ENCODE measurements at places on chromosomes 7 and 10.

- no peak for DNase-seq
These were observed 117.7 kb upstream of the TNRC18 start for GRCh38 chr7:5541087-5541992.

DNA sequence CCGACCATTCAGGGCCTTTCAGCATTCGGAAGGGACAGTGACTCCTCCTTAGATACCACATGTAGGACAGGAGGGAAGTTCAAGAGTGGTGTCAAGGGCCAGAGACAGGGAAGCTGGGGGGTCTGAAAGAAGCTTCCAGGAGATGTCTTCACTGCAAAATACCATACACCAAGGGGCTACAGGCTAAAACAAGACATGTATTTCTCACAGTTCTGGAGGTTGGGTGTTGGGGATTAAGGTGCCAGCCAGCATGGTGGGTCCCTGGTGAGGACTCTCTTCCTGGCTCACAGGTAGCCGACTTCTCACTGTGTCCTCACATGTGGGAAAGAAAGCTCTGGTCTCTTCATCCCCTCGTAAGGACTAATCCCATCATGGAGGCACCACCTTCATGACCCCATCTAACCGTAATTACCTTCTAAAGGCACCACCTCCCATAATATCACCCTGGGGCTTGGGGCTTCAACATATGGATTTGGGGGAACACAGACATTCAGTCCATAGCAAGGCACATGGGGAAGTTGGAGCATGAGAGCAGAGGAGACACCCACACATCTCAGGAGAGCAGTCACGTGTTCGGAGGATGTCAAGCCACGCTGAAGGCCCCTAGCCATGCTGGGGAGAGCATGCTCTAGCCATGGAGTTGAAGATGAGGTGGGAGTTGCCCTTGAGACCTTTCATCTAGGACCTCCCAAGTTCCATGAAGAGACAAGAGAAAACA is 73.9 kb upstream of the GDF10 start:
- no peak for DNase-seq

DNA sequence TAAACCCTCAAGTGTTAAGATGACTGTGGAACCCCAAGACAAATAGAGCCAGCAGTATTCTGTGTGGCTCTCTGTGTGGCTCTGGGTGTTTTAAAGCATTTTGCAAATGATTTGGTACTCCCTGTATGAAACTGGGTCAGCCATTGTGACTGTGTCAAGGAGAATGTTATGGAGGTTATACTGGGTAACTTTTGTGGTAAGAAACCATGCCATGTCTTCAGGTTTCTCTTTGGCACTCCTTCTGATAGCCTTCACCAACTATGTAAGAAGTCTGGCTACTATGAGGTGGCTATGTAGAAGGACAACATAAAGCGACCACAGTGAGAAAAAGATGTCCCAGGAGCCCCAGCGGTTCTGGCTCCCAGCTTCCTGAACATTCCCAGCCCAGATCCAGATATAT is 226.6 kb upstream of the RHOBTB1 start:
- DNase-seq, result no peak

DNA sequence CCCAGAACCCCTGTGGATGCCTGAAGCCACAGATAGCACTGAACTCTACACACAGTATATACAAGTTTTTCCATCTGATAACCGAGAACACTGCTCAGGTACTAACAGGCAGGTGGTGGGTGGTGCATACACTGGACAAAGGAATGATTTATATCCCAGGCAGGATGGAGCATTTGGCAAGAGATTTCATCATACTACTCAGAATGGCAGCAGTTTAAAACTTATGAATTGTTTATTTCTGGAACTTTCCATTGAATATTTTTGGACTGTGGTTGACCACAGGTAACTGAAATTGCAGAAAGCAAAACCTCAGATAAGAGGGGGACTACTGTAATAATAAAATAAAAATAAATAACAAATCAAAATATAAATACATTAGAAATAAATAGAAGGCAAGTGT is 10.9 kb upstream of the KCNMA1 start:
- no peak for DNase-seq

DNA sequence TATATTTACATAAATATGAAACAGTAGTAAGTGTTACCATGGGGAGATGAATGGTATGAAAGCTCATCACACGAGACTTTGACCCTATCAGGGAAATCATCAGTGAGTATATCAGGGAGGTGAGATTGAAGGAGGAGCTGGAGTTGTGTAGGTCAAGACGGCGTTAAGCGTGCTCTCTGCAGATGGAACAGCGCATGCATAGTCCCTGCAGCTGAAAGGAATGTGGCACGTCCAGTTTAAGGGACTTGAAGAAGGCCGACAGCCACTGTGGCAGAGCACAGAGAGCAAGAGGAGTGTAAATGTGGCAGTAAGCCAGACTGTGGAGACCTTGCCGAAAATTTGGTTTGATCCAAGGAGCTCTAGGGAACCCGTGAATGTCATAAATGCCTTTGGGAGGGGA is 38.9 kb downstream of the POU6F2 start:
- no peak for DNase-seq

DNA sequence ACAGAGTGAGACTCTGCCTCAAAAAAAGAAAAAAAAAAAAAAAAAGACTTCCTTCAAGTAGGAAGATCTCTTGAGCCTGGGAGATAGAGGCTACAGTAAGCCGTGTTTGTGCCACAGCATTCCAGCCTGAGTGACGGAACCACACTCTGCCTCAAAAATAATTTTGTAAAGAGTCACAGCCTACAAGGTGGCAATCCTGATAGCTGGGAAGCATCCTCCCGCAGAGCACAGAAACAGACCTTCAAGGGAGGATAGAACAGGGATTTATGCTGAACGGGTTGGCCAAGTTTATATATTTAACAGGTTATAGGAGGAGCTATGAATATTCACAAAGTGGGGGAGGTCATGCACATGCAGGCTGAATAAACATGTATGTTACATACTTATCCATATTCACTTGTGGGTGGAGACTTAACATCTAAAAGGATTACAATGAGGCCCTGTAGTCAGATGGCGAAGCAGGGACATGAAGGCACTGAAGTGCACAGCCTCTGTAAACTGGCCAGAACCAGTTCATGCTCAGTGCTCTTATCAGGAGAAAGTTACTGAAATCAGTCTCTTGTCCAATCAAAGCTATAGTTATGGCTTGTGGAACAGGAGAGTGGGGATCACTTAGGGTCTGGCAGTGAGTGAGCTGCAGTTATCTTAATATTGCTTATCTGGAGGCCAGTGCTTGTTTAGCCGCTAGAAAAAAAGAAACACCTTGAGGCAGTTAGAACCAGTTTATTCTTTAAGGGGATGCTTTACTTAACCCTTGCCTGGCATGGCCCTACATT is 6.8 kb downstream of the LMBR1 start:
- DNase-seq, result no peak

All from activated gamma-delta T cell treated with anti-CD3 and anti-CD28 coated beads, Interleukin-2, amount 50 U/mL, for 16 hours (primary cell).